Left ventricle myocardium inferior (tissue), 1 donor: ENCODE measurements at places on chromosomes 7 and 10.

- no peak for DNase-seq
These were observed 104.0 kb upstream of the GAD2 start for GRCh38 chr10:26112532-26112931.

- no peak for DNase-seq
These were observed 123.5 kb downstream of the ITGB8 start for GRCh38 chr7:20454202-20454601.

GRCh38 chr7:11120675-11121220, 147.1 kb downstream of the PHF14 start:
- DNase-seq = no peak

DNA sequence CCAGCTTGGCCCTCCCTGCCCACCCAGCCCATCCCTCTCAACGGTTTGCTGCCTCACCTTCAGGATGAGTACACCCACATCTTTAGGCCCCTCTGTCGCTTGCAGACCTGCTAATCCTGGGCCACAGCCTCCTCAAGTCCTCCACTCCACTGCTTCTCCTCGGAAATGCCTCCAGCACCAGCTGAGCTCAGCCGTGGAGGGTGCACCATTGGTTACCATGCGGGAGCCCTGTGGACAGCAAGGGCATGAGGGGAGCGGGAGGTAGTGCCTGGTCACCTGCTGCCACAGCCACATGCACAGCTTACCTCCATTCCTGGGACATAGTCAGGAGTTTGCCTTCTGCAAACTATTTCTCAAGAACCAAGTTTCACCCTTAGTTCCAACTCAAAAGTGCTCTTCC, 286.3 kb upstream of the ZMIZ1 start:
- DNase-seq = no peak

DNA sequence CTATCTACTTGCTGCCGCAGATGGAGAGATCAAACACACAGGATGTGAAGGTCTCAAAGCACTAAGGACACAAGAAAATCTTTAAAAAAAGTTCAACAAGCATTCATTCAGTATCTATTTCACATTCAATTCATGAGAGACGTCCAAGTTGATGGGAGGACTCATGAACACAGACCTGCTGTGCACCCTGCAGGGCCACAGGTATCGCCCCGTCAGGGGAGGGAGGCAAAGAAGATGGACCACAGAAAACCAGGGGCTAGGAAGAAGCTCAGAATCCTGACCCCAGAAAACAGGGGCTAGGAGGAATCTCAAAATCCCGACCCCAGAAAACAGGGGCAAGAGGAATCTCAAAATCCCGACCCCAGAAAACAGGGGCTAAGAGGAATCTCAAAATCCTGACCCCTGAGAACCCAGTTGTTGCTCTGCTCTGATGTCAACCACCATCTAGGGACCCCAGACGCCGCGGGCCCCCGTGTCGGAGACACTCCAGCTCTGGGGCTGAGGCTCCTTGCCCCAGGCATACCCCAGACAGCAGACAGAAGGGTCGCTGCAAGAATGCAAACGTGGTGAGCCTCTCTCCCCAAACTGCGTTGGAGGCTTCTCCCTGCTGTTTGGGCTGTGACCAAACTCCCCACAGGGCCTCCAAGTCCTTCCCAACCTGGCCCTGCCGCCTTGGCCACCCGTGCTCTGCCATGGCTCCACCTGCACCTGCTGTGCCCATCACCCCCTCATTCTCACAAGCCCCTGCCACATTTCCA, 197.6 kb downstream of the DIP2C start:
- no peak for DNase-seq

- no peak for DNase-seq
These were observed 58.4 kb upstream of the PCGF5 start for GRCh38 chr10:91162050-91162494.

DNA sequence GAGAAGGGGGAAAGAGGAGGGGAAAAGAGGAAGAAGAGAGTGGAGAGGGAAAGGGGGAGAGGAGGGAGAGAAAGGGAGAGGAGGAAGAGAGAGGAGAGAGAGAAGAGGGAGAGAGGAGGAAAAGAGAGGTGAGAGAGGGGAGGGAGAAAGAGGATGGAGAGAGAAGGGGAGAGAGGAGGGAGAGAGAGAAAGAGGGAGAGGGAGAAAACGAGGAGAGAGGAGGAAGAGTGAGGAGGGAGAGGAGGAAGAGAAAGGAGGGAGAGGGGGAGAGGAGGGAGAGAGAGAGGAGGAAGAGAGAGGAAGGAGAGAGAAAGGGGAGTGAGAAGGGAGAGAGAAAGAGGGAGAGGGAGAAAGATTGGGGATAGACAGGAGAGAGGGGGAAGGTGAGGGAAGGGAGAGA, 197.6 kb upstream of the FOXK1 start:
- DNase-seq = no peak

GRCh38 chr7:36312064-36312914, 77.4 kb upstream of the ANLN start:
- no peak for DNase-seq

GRCh38 chr7:95527033-95527775, 41.5 kb downstream of the ASB4 start:
- DNase-seq = no peak

DNA sequence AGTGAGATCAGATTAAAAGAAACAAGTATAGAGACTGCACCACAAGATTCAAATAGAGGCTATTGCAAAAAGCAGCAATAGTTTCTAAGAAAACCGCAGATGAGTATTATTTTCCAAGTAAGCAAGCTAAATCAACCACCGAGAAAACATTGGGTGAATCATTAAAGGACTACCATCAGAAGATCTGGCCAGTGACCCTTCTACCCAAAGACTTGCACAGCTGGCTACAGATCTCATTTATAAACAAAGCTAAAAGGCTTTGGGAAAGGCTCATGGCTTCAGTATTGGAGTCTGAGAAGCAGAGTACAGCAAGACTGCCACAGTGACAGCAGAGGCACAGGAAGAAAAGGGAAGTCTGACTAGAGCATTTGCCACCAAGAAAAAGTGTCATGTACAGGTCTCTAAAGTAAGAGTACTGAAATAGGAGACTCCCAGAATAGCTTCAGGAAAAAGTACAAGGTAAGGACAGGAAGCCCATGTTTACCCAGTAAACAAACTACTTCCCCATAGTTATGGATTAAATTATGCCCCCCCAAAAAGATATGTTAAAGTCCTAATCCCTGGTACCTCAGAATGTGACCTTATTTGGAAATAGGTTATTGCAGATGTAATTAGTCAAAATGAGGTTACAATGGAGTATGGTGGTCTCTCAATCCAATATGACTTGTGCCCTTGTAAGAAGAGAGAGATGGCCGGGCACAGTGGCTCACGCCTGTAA, 19.0 kb downstream of the STEAP1 start:
- no peak for DNase-seq

GRCh38 chr10:21145751-21146435, 248.8 kb upstream of the NEBL start:
- DNase-seq = no peak

DNA sequence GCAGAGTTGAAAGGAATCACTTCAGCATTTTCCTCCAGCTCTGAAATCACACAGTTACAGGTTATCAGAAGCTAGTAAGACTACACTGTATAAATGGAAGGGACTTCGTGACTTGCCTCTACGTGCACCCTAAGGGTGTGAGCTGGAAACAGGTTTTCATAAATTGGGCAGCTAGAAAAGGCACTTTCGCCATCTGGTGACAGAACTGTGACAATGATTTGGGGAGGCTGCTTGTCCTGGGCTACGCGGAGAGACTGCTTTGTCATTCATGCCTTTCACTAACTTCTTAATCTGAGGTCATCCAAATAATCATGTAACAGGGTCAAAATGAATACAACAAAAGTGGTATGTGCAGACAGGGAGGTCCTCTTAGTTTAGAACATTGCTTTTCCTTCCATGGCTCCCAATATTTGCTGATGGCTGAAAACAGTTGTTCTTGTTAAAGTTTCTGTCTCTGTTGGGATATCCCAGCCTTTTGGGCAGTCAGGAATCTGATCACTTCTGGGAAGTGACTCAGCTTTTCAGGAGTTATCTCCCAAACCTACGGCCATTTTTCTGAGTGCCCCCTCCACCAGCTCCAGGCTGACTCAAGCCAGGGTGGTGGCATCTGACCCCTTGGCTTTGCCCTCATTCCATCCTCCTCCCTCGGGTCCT, 17.8 kb downstream of the VWC2 start:
- no peak for DNase-seq

DNA sequence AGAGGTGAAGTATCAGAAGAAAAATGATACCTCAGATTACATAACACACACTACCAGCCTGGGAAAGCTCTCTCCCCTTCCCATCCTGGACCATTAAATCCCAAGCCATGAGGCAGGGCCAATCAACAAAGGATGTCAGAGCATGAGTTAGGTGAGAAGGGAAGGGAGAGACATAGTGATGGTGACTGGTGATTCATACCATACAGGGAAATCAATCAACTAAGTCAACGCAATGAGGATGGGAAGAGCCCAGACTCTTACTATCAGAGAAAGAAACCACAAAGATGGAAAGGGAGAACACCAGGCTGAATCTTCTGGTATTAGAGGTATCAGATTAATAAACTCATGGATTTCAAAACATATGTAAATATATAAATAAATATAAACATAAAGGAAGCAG, 185.4 kb downstream of the KMT2E start:
- no peak for DNase-seq

DNA sequence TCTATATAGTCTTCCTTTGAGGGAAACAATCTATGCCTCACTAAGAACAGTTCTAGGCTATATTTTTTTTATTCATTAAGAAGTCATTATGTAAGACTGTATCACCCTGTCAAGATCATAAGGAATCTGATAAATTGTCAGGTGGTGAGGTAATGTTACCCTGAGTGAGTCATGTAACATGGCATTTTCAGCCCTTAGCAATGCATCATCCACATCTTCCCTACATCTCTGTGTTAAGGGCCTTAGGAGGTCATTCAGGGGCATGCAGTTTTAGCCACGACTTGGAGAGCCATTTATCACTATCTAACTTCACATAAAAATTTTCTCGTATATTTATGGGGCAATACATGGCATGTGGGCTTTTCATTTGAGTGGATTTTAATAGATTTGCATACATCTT, 924.5 kb upstream of the MBL2 start:
- no peak for DNase-seq

- DNase-seq = no peak
These were observed 27.9 kb downstream of the PDLIM1 start for GRCh38 chr10:95262763-95263518.

- DNase-seq = no peak
These were observed 731.1 kb downstream of the ZWINT start for GRCh38 chr10:55629793-55630490.

- no peak for DNase-seq
These were observed 248.2 kb upstream of the PITRM1 start for GRCh38 chr10:3420527-3421469.

DNA sequence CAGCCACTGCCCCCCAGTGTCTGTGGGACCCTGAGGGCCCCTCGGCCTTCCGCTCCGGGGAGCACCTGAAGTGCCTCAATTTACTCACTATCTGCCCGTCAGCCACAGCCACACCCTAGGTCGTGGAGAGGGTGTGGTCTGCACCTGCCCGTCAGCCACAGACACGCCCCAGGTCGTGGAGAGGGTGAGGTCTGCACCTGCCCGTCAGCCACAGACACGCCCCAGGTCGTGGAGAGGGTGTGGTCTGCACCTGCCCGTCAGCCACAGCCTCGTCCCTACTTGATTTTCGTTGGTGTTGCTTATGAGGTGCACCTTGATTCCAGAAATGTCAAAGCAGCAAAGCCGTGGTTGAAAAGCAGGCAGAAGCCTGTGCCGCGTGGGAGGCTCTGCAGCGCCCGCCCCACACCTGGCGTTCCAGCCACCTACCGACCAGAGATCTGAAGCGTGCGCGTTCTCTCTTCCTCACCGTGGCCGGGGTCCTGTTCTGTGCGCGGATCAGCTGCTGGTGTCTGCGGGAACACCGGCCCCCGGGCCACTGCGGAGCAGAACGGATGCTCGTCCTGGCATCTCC, 101.6 kb downstream of the DYNC2I1 start:
- DNase-seq = no peak

DNA sequence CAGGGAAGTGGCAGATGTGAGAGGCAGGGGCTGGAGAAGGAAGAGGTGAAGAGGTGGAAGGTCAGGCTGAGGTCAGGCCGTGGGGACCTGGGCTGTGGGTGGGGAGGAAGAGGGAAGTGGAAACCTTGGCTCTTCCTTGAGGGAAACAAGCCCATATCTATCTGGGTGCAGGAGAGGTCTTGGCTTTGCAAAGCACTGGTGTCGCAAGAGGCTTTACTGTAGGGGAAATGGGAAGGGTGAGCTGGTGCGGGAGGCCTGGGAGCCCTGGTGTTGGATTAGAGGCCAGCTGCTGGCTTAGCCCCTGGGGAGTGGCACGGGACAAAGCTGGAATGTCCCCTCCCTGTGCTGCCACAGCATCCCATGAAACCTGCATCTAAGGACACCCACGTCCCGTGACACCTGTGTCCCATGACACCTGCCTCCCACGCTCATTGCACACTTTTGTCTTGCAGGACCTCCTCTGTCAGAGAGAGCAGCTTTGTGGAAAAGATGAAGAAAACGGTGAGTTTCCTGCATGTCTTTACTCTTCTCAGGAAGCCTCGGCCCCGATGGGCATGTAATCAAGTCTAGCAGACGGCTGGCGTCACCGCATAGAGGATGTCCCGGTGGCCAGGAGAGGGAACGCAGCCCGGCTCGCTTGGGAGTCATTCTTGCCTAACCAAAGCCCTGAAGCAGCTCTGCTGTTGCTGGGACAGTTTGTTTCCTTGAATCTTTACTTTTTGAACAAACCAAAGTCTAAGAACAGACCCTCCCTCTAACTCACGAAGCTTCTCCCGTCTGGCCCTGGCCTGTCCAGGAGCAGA, 22.2 kb downstream of the TMEM120A start:
- DNase-seq = peak; percentile 74

DNA sequence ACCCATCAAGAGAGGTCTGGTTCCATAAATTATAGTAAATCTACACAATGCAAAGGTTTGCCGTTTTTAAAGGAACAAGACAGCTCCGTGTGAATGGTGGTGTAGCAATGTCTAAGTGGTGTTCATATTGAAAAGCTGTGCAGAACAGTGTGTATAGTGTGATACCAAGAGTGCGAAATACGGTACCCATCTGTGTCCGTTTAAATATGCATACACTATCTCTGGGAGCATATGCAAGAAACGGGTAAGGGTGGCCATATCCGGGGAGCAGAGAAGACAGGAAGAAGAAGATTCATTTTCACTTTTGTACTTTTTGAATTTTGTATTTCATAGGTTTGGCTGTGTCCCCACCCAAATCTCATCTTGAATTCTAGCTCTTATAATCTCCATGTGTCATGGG, 102.0 kb downstream of the CCDC3 start:
- DNase-seq = no peak

GRCh38 chr10:106764360-106764759, 400.1 kb downstream of the SORCS1 start:
- no peak for DNase-seq

DNA sequence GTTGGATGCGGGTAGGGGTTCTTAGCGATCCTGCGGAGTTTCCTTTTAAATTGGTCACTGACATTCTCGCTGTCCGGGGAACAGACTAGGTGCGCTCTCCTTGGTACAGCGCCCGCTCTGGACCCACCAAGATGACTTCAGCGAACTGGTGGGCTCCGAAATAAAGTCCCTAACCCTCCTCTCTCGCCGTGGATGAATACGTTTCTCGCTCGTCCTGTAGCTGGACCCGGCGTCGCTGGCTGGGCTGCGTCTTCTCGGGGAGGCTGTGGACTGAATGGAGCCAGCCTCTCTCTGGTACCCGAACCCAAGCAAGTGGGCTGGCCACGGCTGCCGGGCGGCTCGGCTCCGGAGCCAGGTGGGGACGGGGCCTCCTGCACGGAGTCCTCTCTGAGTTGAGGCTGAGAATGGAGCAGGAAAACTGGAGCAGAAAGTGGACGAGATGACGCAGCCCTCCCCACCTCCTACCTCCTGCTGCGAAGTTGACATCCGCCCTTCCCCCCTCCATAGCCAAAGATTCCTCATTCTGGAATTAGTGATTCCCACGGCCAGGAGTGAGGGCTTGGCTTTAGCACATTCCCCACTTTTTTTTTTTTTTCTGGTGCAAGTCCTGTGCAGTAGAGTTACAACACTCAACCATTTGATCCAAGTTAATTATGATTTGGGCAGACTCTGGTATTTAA, 1.5 kb downstream of the UNC5B start:
- DNase-seq = no peak
